HL-60 (cell line): ENCODE measurements at places on chromosomes 13 and 19.

GRCh38 chr19:35265900-35266519 lies 2.8 kb upstream of the USF2 start:
- no peak for DNase-seq

- no peak for DNase-seq
Observed at GRCh38 chr19:6925801-6926751, 38.7 kb downstream of the ADGRE1 start.

- no peak for DNase-seq
Observed at GRCh38 chr13:42170029-42170428, 101.9 kb upstream of the AKAP11 start.

GRCh38 chr13:81393110-81393509 lies 1052.2 kb upstream of the SPRY2 start:
- DNase-seq = no peak

DNA sequence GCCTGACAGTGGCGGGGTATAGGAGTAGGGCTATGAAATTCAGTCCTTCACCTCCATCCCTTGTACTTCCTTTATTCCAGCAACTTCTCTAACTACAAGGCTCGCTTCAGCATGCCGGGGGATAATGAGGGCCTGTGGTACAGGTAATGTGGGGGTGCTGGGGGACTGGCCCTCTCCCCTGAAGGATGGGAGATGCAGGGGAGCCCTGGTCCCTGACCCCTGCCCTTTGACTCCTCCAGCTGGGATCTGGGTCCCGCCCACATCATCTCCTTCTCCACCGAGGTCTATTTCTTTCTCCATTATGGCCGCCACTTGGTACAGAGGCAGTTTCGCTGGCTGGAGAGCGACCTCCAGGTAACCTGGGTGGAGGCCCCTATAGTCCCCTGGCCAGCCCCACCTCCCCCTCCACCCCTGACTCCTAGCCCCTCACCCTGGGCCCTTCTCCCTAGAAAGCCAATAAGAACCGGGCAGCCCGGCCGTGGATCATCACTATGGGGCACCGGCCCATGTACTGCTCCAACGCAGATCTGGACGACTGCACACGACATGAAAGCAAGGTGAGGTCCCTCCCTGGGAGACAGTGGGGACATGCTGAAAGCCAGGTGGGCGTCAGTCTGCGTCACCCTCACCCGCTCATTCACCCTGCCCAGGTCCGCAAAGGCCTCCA lies 16.5 kb downstream of the ACP7 start:
- no peak for DNase-seq

DNA sequence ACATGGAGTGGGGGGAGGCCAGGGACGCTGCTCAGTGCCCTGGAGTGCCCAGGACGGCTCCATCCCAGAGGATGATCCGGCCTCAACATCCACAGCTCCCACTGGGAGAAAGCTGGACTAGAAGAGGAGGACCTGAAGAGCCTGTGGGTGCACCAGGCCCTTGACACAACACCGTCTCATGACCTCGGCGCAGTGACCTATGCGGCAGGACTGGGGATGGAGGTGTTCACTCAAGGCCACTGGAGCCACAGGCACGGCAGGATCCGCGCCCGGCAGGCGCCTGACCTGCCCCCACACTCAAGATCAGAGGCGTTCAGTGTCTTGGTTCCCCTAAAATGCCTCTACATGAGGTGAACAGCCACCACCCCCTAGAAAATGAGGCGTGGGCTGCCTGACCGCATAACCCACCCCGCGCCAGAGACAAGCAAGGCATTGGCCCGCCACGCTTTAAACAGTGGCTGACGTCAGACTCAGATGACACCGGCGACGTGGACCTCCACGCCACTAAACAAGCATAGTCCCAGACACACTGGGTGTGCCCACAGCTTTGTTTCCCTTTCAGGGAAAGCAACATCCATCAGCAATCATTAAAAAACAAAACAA lies 8.0 kb downstream of the SGTA start:
- DNase-seq = no peak

DNA sequence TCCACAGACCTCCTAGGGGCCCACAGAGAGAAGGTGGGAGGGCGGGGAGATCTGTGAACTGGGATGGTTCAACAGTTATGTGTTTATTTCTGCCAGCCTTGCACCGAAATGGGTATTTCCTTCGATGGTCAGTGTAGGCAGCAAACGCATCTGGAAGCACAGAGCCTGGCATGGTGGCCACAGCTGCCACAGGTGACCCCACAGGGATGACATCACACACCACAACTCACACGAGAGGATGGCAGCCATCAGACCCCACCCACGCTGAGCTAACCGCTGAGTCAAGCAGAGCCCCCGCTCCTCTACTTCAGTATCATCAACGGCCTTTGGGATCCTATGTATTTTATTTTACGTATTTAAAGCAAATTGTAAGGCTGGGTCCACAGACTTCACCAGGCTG lies 37.4 kb downstream of the NAXD start:
- no peak for DNase-seq

- no peak for DNase-seq
Observed at GRCh38 chr13:99261059-99261458, 2.9 kb upstream of the GPR18 start.

DNA sequence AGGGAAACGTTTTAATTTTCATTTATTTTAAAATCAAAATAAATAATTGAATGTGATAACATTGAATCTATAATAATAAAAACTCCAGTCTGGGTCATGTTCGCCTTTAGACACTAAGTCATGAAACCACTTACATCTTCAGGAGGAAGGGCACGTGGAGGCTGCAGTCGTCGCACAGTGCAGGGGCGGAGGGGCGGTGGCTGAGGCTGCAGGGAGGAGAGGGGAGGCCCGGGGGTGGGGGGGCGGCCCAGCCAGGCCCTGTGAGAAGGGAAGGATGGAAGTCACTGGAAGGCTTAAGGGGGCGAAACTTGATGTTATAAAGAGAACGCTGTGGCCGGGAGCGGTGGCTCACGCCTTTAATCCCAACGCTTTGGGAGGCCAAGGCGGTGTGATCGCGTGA lies 14.9 kb upstream of the LATS2 start:
- no peak for DNase-seq

DNA sequence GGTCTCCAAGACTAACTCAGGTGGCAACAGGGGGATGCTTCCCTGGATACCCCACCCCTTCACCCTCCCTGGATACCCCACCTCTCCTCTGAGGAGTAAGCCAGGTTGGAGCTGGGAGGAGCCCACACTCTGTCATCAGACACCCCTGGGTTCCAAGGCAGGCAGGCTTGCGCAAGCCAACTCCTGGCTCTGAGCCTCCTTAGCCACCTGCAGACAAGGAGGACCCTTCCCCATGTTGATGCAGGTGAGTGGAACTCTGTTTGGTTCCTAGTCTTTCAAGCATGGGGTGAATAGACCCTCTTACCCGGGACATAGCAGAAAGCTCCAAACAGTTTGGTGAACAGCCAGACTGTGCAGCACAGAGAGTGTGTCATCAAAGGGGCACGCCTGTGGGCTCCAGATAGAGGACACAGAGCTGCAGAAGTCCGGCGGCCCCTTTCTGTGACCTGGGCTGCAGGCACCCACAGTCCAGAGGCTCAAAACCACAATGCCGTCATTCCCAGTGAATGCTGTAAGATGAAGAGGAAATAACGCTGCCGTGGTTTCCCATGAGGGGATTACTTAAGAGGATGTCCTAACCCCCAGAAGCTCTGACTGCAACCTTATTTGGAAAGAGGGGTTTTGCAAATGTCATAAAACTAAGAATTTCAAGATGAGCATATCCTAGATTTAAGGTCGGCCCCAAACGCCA lies 12.1 kb upstream of the HAS1 start:
- peak; percentile 92 for DNase-seq

- no peak for DNase-seq
Observed at GRCh38 chr13:20489185-20489820, 36.4 kb downstream of the CRYL1 start.

GRCh38 chr19:5407356-5407755 lies 47.9 kb upstream of the ZNRF4 start:
- DNase-seq = no peak

DNA sequence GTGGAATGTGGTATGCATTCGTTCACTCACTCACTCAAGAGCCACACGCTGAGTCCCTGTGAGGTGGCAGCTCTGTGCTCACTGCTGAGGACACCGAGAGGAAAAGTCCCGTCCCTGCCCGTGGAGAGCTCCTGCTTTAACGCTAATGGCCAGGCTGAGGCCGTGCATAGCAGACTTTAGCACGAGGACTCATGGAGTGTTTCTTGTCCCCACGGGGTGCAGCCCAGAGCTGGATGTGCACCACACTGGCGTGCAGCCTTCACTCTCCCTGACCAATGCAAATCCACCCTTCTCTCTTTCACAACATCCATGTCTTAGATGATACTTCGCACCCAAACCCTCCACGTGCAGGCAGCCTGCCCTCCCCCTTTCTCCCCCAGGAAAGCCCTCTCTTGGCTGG lies 159.6 kb upstream of the ZNF536 start:
- DNase-seq = no peak

DNA sequence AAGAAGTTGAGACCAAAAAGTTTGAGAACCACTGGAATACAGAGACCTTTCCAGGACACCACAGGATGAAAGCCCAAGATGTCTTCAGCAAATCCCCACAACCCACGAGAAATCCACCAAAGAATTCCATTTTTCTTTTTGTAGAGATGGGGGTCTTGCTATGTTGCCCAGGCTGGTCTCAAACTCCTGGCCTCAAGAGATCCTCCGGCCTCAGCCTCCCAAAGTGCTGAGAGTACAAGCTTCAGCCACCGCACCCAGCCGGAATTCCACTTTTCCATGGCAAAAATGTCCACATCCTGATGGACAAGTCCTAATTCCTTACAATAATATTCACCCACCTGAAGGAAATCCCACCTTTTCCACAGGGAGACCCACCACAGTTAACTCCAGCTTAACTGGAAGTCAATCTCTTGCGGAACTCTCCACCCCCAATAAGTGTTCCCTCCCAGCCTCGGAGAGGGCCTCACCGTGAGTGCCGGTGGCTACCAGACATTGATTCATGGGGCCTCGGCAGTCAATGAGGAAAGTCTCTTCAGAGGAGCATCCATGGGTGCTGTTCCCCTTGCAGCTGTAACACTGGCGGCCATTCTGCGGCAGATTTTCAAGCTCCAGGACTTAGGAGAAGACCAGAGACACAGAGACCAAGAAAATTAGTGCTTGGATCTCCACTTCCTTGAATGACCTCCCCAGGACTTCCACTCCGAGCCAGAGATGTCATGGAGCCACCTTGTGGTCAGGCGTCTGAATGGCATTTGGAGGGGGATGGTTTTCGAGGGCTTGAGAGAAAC lies 12.3 kb upstream of the CADM4 start:
- DNase-seq = peak; percentile 70

- DNase-seq = no peak
Observed at GRCh38 chr19:41299755-41300089, 10.2 kb upstream of the CCDC97 start.

GRCh38 chr19:32677657-32678056 lies 2.0 kb downstream of the RGS9BP start:
- DNase-seq = no peak

GRCh38 chr13:27408074-27408473 lies 16.3 kb upstream of the GTF3A start:
- DNase-seq = no peak

DNA sequence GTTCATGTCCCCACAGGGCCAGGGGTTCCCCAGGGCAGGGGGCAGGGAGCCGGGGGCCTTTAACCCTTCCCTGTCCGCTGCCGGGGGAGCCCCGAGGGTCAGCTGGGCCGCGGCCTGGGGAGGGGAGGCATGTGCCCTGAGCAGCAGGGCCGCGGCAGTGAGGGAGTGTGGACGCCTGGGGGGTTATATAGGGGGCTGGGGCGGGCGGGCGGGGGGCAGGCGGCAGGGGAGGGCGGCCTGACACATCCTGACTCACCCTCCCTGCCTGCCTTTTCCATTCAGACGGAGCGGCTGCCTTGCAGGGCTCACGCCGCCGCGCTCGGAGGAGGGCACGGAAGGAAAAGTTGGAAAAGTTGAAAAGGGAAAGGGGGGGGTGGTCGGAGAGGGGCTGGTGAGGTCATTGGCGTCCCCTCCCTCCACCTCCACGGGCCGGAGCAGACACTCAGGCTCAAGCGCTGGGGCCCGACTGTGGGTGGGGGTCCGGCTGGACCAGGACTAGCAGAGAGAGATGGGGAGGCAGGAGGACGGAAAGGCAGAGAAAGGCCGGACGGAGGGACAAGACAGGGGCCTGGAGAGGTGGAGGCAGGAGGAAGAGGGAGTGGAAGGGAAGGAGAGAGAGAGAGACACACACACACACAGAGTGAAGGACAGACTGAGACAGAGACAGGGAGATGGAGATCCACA lies at the start of gene IL11:
Gene IL11 (minus strand): TSS at position 159 of the 684 bp plus-strand sequence. CDS start 153 bp downstream, at position 6.
- no peak for DNase-seq

GRCh38 chr13:44652962-44653660 lies 77.0 kb upstream of the TSC22D1 start:
- no peak for DNase-seq

DNA sequence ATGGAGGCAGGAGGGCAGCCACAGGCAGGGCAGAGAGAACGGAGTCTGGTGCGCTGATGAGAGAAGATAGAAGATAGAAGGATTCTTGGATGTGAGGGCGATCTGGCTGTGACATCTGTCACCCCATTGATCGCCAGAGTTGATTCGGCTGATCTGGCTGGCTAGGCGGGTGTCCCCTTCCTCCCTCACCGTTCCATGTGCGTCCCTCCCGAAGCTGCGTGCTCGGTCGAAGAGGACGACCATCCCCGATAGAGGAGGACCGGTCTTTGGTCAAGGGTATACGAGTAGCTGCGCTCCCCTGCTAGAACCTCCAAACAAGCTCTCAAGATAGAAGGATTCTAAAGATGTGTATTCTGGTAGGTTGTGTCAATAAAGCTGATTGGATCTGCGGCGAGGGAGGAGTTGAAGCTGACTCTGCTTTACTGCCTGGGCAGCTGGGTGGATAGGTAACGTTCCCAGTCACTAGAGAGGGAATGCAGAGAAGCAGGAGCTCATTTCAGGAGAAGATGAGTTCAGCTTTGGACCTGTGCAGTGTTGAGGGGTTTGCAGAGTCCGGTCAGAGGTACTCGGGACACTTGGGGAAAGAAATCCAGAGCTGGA lies 5.1 kb downstream of the UBAC2 start:
- no peak for DNase-seq

DNA sequence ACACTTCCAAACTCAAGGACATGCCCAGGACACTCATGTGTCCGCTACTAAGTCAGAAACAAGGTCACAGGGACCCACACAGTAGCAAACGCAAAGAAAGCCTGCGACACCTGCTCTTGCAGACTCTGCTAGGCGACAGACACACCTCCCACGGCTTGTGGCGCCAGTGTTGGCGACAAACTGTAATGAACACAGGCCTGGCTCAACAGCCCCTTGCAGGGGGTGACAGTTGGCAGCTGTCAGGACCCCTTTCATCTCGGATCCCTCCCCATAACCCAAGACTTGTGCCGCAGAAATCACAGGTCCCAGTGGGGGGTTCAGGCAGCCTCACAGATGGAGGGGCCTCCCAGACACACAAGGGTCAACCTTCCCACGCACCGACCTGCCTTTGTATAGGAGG lies 364 bp downstream of the CKM start:
- no peak for DNase-seq

DNA sequence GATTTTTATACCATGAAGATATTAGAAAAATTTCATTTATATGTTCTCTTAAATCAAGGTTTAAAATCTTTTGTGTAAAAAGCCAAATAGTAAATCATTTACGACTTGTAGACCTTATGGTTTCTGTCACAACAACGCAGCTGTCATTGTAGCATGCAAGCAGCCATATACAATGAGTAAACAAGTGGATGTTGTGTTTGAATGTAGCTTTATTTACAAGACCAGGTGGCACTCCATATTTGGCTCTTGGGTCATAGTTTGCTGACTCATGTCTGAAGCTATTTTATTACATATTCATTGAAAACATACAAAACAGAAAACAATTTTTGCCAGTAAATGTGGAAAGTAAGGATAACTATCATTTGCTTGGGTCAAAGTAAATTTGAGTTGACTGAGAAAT lies 930.8 kb downstream of the SLITRK5 start:
- no peak for DNase-seq

GRCh38 chr19:38190061-38190460 lies 34.0 kb downstream of the DPF1 start:
- no peak for DNase-seq
